ENCODE measurements at places on chromosomes 16 and 17.

DNA sequence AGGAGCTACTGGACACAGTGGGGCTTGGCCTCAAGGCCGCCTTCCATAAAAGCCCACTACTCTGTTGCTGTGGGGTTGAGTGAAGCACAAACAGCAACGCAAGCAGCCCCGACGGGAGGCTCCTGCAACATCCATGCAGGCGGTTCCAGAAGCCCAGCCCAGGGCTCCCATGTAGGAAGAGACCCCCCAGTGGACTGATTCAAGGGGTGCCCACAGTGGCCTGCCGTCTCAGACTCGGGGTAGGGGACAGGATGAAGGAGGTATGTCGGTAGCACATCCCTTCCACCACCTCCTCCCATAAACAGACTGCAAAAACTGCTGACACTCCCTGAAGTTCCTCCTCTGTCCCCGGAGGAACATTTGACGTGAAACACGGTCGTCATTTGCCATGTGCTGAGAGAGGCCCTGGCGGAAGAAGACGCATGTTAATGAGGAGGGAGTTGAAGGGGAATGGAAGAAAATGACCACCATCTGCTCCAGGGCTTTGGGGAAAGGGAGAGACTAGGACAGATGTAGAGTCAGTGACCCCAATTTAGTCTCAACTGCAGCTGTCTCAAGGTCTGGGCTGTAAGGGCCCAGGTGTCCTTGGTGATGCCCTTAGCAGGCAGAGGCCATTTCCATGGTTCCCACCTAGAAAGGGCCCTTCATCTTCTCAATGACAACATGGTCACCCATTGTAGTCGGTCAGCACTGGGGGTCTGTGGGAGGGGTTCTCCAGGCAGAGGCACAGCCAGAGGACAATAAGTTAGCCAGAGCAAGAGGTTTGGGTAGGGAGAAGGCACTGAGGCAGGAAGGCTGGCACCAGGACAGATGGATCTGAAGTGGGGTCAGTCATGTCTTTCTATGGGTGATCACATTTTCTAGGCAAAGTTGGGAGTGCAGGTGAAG, 200.6 kb downstream of the CPPED1 start:
- DNase-seq, result no peak

GRCh38 chr16:23114131-23114904, 34.9 kb downstream of the USP31 start:
- DNase-seq, result no peak

- DNase-seq, result no peak
These were observed 36.1 kb upstream of the CBFA2T3 start for GRCh38 chr16:89013111-89013510.

DNA sequence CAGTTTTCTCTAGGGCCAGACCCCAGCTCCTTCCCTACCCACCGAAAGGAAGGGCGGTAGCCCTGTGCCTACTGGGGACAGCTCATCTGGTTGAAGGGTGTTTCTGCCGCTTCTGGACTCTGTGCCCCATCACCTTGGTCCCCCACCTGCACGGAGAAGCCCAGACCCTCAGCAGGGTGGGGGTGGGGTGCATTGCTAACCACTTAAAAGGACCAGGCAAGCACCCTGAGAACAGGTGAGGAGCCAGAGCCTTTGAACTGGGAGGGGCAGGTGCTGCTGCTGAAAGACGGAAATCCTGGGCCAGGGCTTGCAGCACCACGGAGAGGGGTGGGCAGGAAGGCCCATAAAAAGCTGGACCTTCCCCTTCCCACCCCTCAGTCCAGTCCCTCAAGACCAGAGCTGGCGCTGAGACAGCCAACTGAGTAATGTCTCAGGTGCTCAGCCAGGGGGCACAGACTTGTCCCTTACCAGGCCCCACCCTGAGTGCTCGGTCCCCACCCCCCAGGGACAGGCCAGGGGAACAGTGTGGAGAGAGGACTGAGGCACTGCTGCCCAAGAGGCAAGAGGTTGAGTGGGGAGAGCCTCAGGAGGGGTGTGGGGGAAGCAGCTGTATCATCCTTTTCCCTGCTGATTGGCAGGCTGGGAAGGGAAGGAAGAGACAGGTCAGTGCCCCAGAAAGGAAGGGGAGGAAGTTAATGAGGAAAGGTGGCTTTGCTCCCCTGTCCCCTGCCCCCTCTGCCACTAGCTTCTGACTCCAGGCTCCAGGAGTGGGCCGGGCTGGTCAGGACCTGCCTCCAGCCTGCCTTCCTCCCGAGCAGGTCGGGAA, 10.9 kb upstream of the SP2 start:
- no peak for DNase-seq

DNA sequence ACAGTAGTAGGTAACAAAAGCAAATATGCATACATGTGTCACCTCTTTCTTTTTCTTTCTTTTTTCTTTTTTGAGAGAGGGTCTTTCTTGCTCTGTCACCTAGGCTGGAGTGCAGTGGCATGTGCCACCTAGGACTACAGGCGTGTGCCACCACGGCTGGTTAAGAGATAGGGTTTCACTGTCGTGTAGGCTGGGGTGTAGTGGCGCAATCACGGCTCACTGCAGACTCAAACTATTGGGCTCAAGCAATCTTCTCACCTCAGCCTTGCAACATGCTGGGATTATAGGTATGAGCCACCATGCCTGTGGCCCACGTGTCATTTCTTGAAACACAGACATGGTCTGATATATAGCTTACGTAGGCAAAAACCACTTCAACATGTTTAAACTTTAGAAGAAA, 397.7 kb upstream of the PMFBP1 start:
- DNase-seq, result no peak

DNA sequence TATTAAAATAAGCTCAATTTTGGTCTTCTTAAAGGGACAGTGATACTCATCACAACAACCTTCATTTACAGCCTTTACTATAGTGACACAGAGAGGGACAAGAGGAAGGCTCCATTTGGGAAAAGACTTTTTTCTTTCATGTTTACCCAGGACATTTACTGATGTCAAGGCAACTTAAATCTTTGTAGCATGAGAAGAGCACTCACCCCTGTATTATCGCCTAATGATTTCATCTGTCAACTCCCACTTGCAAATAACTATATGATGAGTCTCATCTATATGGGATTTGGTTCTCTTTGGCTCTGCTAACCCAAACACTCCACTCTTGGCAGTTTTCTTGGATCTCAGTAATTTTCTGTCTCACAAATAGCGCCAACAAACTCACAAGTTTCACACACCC, 24.1 kb downstream of the BLMH start:
- no peak for DNase-seq

GRCh38 chr17:78748730-78749317, 33.2 kb downstream of the CYTH1 start:
- no peak for DNase-seq

GRCh38 chr17:17341452-17341851, 38.3 kb downstream of the NT5M start:
- DNase-seq, result no peak

DNA sequence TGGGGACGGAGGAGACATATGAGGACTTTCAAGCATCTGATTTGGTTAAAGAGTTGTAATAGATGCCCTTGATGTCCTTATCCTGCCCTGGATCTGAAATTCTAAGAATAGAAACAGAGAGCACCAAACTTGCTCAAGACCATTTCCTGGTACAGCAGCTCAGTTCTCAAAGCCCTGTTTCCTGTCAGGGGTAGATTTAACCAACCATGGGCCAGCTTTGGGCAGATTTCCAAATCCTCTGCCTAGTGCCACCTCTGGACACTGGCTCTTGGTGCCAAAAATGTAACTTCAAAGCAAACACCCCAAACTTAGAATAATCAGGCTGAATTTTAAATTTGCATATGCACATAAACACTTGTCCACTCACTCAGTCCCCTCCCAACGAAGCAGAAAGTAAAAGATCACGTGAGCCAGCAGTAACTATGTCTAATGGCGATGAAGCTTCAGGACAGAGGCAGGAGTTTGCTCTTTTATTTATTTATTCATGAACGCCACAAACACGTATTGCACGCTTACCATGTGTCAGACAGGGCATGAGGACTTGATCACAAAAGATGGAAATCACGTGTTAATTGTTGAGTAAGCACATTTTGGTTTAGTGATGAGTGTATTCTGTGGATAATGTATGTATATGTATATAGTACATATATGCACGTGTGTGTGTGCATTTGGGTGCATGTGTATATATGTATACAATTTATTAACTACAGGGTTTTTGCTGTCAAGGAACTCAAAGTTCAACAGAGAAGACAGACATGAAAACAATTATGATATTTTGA, 23.1 kb upstream of the SDK2 start:
- no peak for DNase-seq

GRCh38 chr16:84720177-84720579, 20.4 kb downstream of the USP10 start:
- DNase-seq, result no peak

- DNase-seq, result no peak
These were observed 94.3 kb downstream of the CYLD start for GRCh38 chr16:50836121-50836621.

- DNase-seq, result no peak
These were observed 232.2 kb downstream of the ZNF423 start for GRCh38 chr16:49623501-49624266.

GRCh38 chr16:23060458-23061320, 88.6 kb downstream of the USP31 start:
- DNase-seq, result peak; percentile 22

DNA sequence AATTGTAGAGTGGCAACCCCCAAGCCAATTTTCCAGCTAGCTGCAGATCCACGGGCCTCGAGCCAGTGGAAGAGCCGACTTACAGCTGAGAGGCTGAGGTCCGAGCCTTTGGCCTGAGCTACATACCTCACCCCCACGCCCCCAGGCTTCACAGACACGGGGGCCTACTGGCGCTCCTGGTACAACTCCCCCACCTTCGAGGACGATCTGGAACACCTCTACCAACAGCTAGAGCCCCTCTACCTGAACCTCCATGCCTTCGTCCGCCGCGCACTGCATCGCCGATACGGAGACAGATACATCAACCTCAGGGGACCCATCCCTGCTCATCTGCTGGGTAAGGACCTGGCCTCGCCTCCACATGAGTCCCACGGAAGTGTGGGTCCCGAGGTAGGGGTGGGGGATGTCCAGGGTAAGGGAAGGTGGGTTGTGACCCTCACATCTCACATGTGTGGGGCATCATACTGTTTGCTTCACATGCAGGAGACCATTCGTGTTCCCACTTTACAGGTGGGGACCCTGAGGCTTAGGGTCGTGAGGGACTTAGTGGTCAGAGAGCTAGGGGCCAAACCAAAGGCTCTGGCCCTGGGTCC, 3.4 kb downstream of the ACE start:
- DNase-seq, result no peak
